Ascending aorta (tissue), 2 donors: ENCODE measurements at places on chromosomes 4 and X.

DNA sequence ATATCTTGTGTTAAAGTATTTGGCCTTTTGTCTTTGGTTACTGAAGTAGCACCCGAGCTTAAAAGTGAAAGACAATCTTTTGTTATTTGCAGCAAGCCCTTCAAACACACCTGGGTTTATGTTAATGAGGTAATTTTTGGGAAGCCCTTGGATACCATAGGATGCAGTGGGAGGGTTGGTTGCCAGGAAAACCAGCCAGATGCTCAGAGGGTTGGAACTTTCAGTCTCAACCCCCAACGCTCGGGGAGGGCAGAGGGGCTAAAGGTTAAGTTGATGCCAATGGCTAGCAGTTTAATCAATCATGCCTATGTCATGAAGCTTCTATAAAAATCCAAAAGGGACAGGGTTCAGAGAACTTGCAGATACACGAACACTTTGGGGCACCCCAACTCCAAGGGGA lies 17.2 kb upstream of the GPR173 start:
- no peak for DNase-seq
- H3K4me3 ChIP-seq, result no peak overlapping the region
- H3K27ac ChIP-seq, result no peak overlapping the region
- H3K4me1 ChIP-seq, result no peaks in the 10 kb centered on the region

GRCh38 chrX:93332329-93332728 lies 341.0 kb downstream of the NAP1L3 start:
- no peak overlapping the region for H3K27ac ChIP-seq
- no peaks in the 10 kb centered on the region for H3K4me1 ChIP-seq
- no peaks in the 10 kb centered on the region for H3K27me3 ChIP-seq
- no peak for DNase-seq
- H3K36me3 ChIP-seq, result no peaks in the 10 kb centered on the region

DNA sequence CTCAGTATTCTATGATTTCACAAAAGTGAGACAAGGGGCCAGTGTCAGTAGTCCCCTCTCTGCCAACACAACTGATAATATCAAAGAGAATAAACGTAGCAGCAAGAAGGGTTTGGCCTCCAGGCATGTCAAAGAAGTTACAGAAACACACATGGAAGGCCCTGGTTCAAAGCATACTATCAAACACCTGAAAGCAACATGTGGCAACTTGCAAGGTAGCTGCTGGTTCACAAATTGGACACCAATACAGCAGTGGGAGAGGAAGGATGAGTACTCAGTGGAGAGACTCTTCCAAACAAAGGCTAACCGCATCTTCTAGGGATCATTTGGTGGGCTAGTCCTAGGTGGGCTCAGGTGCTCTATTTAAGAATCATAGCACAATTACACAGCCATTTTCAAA lies 74.9 kb upstream of the MAOA start:
- H3K4me3 ChIP-seq, result no peak overlapping the region
- no peaks in the 10 kb centered on the region for H3K36me3 ChIP-seq
- no peak overlapping the region for H3K27ac ChIP-seq
- H3K27me3 ChIP-seq, result no peaks in the 10 kb centered on the region
- DNase-seq, result no peak

DNA sequence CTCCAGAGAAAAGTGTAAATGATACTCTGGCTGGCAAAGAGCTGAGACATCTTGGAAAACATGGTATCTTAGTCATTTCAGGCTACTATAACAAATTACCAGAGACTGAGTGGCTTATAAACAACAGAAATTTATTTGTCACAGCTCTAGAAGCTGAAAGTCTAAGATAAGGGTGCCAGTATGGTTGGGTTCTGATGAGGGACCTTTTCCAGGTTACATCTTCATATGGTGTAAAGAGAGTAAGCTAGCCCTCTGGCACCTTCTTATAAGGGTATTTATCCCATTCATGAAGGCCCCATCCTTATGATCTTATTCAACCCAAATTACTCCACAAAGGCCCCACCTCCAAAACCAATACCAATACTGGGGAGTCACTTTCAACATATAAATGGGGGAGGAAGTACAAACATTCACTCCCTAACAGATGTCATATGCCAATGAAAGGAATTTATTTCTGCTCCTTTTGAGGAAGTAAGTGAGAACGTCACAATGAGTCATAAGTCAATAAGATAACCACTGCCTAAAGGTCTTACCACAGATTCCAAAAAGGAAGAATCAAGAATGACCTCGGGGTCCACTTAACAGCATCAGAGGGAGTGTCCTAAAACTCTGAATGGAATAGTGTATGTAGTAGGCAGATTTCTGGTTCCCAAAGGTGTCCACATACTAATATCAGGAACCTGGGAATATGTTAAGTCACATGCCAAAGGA lies 246.6 kb downstream of the OPHN1 start:
- H3K27ac ChIP-seq, result no peak overlapping the region
- no peaks in the 10 kb centered on the region for H3K27me3 ChIP-seq
- H3K4me1 ChIP-seq, result no peaks in the 10 kb centered on the region
- H3K4me3 ChIP-seq, result no peak overlapping the region

DNA sequence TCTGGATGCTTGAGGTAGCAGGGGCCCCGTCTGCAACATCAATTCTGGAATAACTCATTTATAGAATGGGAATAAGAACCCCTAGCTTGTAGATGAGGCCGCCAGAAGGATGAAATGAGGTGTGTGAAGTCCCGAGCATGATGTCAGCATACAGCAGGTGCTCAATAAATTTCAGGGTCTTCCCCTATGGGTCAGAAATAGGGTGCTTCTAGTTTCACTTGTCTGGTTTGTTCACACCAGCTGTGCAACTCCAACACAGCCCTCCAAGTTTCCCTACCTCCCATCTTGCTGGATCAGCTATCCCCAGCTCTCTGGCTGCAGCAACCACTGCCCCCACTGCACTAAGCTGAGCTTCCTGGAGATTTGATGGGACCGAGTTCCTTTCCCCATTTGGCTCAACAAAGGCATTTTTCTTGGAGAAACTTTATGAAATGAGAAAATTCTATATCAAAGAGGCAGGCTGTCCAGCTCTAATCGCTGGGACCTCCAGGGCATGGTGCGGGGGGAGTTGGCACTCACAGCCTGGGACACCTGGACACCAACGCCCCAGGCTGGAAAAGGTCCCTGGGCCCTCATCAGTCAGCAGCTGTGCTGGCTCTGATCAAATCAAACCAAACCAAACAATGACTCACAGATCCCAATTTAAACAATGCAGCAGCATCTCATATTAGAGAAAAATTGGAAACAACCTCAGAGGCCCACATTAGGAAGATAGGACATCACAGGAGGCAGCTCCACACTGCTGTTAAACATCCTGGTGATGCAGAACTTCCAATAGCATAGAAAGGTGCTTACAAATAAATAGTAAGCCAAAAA lies 13.3 kb downstream of the SLC2A9 start:
- no peaks in the 10 kb centered on the region for H3K27me3 ChIP-seq
- peaks cover 32% of the 10 kb centered on the region for H3K4me1 ChIP-seq
- H3K4me3 ChIP-seq, result no peak overlapping the region
- no peaks in the 10 kb centered on the region for H3K36me3 ChIP-seq
- DNase-seq, result no peak

- no peak overlapping the region for H3K4me3 ChIP-seq
- no peak for DNase-seq
- H3K27ac ChIP-seq, result no peak overlapping the region
- no peaks in the 10 kb centered on the region for H3K36me3 ChIP-seq
- H3K27me3 ChIP-seq, result no peaks in the 10 kb centered on the region
Observed at GRCh38 chr4:4406455-4407298, 19.8 kb downstream of the NSG1 start.

- no peaks in the 10 kb centered on the region for H3K4me1 ChIP-seq
- H3K4me3 ChIP-seq, result no peak overlapping the region
- H3K27me3 ChIP-seq, result no peaks in the 10 kb centered on the region
- no peak overlapping the region for H3K27ac ChIP-seq
- no peak for DNase-seq
- no peaks in the 10 kb centered on the region for H3K36me3 ChIP-seq
Observed at GRCh38 chr4:15848191-15848842, 70.2 kb downstream of the CD38 start.

- no peaks in the 10 kb centered on the region for H3K27me3 ChIP-seq
- no peaks in the 10 kb centered on the region for H3K4me1 ChIP-seq
- no peak for DNase-seq
- H3K27ac ChIP-seq, result no peak overlapping the region
Observed at GRCh38 chr4:34718576-34719245, 1525.6 kb downstream of the ARAP2 start.

DNA sequence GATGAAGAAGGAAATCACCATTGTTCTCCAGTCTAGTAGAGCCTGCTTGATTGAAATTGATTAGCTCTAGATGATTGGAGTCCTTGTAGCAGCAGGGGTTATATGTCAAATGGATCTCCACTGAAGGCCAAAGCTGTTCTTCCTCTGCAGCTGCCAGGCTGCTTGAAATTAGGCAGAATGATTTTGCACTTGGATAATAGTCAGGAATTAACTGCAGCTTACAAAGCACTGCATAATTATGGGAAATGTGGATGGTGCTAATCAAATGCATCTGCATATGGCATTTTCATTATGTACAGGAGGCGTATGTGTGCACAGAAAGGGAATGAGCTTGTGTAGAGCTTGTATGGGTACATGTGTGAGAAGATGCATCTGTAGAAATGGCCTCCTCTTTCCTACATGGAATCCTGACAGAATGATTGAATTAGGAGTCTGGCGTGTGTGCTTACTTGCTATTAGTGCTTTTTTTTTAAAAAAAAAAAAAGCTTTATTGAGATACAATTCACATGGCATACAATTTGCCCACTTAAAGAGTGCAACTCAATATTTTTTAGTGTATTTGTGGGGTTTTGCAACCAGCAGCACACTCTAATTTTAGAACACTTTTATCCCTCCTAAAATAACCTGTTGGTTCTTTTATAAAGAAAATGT lies 65.9 kb downstream of the TMEM131L start:
- no peak overlapping the region for H3K27ac ChIP-seq
- DNase-seq, result no peak
- H3K36me3 ChIP-seq, result no peaks in the 10 kb centered on the region
- no peak overlapping the region for H3K4me3 ChIP-seq
- H3K4me1 ChIP-seq, result no peaks in the 10 kb centered on the region
- no peaks in the 10 kb centered on the region for H3K27me3 ChIP-seq

GRCh38 chr4:186787536-186787935 lies 63.9 kb upstream of the FAT1 start:
- no peak for DNase-seq
- H3K4me1 ChIP-seq, result no peaks in the 10 kb centered on the region
- no peaks in the 10 kb centered on the region for H3K36me3 ChIP-seq
- no peaks in the 10 kb centered on the region for H3K27me3 ChIP-seq
- no peak overlapping the region for H3K4me3 ChIP-seq
- no peak overlapping the region for H3K27ac ChIP-seq

GRCh38 chrX:15200871-15201270 lies 69.0 kb downstream of the ASB9 start:
- no peaks in the 10 kb centered on the region for H3K36me3 ChIP-seq
- no peak overlapping the region for H3K27ac ChIP-seq
- no peak for DNase-seq
- no peak overlapping the region for H3K4me3 ChIP-seq
- H3K4me1 ChIP-seq, result no peaks in the 10 kb centered on the region

DNA sequence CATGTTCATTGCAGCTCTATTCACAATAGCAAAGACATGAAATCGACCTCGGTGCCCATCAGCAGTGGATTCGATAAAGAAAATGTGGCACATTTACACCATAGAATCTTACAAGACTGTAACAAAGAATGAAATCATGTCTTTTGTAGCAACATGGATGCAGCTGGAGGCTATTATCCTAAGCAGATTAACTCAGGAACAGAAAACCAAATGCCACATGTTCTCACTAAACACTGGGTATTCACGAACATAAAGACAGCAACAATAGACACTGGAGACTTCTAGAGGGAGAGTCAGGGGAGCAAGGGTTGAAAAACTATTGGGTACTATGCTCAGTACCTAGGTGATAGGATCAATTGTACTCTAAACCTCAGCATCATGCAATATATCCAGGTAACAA lies 180.5 kb downstream of the PPP1R2C start:
- no peak for DNase-seq
- no peaks in the 10 kb centered on the region for H3K4me1 ChIP-seq
- H3K27me3 ChIP-seq, result no peaks in the 10 kb centered on the region
- no peak overlapping the region for H3K4me3 ChIP-seq

DNA sequence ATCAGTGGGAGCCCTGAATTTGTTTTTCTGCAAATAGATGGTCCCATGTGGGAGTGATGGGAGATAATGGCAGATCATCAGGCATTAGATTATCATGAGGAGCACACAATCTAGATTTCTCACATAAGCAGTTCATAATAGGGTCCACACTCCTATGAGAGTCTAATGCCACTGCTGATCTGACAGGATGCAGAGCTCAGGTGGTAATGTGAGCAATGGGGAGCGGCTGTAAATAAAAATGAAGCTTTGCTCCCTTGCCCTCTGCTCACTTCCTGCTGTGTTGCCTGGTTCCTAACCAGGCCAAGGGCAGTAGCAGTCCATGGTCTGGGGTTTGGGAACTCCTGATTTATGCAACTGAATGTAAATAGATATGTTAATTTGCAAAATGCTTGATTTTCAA lies 538.6 kb downstream of the TRAM1L1 start:
- H3K4me3 ChIP-seq, result no peak overlapping the region
- no peak overlapping the region for H3K27ac ChIP-seq
- no peaks in the 10 kb centered on the region for H3K4me1 ChIP-seq
- no peaks in the 10 kb centered on the region for H3K27me3 ChIP-seq

DNA sequence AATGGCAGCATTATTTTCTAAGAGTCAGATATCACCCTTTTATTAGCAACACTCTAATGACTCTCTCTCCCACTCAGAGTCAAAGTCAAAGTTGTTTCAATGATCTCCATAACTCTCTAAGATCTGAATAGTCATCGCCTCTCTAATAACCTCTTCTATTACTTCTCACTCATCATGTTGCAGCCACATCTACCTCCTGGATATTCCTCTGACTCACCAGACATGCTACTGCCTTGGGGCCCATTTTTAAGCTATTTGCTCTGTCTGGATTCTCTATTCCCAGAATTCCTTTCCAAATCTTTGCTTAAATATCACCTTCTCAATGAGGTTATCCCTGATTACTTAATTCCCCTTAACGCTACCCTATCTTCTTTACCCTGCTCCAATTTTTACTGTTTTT lies 391.8 kb upstream of the MAGEB16 start:
- no peaks in the 10 kb centered on the region for H3K27me3 ChIP-seq
- H3K4me1 ChIP-seq, result no peaks in the 10 kb centered on the region
- no peaks in the 10 kb centered on the region for H3K36me3 ChIP-seq

- H3K4me1 ChIP-seq, result no peaks in the 10 kb centered on the region
Observed at GRCh38 chr4:7058792-7059191, 9.1 kb downstream of the GRPEL1 start.

GRCh38 chr4:38818441-38818976 lies 13.9 kb upstream of the TLR1 start:
- H3K36me3 ChIP-seq, result no peaks in the 10 kb centered on the region
- no peaks in the 10 kb centered on the region for H3K4me1 ChIP-seq
- H3K4me3 ChIP-seq, result no peak overlapping the region
- H3K27ac ChIP-seq, result no peak overlapping the region
- no peaks in the 10 kb centered on the region for H3K27me3 ChIP-seq
- no peak for DNase-seq

GRCh38 chr4:48748949-48749596 lies 31.0 kb downstream of the FRYL start:
- no peak for DNase-seq
- H3K4me1 ChIP-seq, result no peaks in the 10 kb centered on the region
- no peaks in the 10 kb centered on the region for H3K36me3 ChIP-seq
- no peaks in the 10 kb centered on the region for H3K27me3 ChIP-seq
